Left renal pelvis (tissue), 4 donors: ENCODE measurements at places on chromosomes 3 and 15. TPM values are rescaled to one million over a fixed set of nuclear protein-coding genes. Genes with fewer than 3 reads are reported as not detected.
A peak's percentile ranks its signal among the peaks of the same experiment; 100 is the strongest.

- no peak for DNase-seq
These were observed 33.3 kb upstream of the SACM1L start for GRCh38 chr3:45655906-45656305.

DNA sequence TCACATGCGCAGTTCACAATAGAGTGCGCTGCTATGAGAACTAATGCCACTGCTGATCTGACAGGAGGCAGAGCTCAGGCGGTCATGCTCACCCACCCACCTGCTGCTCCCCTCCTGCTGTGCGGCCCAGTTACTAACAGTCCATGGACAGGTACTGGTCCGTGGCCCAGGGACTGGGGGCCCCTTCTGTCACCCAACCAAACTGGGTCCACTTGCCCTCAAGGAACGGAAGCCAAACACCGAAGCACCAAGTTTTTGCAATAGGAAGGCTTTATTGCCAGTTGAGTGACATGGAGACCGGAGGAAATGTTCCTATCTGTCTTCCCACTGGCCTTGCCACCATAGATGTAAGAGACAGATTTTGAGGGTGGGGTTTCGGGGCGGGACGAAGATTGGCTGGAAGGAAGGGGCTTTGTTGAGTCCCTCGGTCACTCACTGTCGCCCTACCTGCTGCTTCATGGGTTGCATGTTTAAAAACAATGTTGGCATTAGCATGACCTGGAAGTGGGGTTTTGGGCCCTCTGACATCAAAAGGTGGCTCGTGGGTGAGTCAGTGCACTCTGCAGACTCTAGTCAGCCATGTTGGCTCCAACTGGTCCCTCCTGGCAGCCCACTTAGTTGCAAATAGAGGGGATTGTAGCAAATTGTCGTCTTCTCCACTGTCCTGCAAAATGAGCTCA, 141.0 kb downstream of the TJP1 start:
- DNase-seq: no peak

DNA sequence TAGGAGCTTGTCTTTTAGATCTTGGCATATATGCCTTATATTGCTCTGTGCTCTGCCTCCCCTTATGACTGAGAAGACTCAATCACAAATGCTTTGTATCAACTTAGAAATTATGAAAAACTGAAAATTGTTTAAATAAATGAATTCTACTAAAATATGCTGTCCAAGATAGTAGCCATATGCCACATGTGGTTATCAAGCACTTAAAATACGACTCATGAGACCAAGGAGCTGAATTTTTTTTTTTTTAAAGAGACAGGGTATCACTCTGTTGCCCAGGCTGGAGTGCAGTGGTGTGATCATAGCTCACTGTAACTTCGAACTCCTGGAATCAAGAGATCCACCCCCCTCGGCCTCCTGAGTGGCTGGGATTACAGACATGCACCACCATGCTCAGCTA, 118.3 kb downstream of the RFTN1 start:
- DNase-seq: no peak

The SNX22 gene
- 0.90 TPM for polyA plus RNA-seq

DNA sequence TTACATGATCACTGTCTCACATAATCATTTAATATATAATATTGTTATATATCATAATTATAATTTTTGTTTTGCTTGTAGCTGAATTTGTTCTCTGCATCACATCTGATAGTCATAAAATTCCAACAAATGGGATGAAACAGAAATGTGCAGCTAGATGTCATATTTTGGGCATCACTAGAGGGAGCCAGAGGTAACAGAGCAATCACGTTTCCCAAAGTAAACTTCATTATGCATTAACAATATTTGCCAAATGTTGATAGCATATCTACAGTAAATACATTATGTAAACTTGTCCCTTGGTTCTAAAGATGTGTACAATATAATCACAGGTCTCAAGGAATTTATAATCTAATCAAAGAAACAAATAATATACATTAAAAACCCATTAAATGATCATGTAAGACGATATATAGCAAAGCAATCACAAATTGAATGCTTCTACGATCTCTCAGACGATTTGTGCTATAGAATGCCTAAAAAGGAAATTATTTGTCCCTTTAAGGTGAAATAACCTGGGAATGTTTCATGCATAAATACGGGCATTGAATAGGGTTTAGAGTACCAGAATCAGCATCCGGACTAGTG, 234.2 kb upstream of the MCTP2 start:
- no peak for DNase-seq

- no peak for DNase-seq
These were observed 224.7 kb upstream of the SATB1 start for GRCh38 chr3:18649666-18650363.

- no peak for DNase-seq
These were observed 263.0 kb upstream of the NECTIN3 start for GRCh38 chr3:110808630-110809029.

DNA sequence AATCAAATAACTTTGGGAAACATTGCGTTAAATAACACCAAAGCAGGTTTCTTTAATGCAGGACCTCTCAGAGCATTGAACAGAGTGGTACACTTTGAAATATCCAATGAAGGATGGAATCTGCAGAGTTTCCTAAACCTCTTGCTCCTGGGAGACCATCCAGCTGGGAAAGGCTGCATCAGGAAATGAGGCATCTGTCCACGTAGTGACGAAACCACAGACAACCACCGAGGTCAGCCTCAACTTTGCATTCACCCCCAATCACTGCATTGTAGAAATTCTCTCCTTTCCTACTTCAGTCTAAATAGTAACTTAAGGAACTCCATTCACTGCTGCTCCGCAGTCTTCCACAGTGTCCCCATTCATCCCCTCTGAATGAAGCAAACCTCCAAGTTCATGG, 41.5 kb upstream of the CDV3 start:
- DNase-seq: no peak

GRCh38 chr15:80072285-80072994, 13.0 kb downstream of the ZFAND6 start:
- DNase-seq: peak; percentile 77

DNA sequence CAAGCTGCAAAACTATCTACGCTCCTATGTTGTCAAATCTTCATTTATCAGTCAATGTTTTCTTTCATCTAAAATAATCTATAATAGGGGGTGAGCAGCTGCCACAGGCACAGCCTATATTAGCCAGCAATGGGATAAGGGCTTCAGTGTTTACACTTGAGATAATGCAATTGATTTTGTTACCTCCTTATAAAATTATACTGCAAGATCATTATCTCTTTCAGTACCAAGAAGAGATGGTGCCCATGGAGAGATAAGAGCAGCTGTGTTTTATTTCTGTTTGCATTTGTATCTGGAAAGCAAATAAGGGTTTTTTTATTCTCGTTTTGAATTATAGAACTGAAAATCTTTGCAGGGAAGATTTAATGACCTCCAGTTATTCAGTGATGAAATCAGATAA, 68.9 kb downstream of the PLD1 start:
- no peak for DNase-seq

GRCh38 chr3:31014317-31015040, 120.0 kb upstream of the GADL1 start:
- no peak for DNase-seq

GRCh38 chr15:74414081-74414580, 19.6 kb downstream of the SEMA7A start:
- DNase-seq: no peak

DNA sequence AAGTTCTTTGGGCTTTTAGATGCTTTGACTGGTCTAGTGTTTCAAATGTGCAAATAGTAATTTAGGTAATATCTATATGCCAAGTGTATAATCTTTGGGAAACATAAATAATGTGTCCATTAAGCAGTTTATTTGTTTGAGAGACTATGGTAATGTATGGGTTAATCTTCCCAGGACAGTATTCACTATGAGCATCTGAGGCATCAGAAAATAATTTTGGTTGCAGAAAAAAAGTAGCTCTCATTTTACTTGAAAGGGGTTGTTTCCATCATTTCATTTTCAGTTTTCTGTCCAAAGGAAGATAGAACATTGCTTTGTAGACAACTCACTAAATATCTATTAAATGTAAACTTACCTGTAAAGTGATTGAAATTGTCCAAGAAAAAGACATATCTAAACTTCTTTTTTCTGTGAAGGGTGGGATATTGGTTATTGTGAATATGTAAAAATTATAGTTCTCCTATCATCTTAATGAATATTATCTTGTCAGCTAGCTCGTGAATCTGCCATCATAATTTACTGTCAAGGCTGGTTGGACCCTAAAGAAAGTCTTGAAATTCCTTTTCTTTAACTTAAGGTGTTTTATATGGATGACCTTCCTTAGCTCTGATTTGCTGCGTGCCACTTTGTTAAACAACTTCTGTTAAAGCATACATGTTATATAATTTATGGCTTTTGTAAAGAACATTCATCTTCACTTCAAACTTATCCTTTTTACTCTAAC, 108.8 kb downstream of the EPHA3 start:
- no peak for DNase-seq

DNA sequence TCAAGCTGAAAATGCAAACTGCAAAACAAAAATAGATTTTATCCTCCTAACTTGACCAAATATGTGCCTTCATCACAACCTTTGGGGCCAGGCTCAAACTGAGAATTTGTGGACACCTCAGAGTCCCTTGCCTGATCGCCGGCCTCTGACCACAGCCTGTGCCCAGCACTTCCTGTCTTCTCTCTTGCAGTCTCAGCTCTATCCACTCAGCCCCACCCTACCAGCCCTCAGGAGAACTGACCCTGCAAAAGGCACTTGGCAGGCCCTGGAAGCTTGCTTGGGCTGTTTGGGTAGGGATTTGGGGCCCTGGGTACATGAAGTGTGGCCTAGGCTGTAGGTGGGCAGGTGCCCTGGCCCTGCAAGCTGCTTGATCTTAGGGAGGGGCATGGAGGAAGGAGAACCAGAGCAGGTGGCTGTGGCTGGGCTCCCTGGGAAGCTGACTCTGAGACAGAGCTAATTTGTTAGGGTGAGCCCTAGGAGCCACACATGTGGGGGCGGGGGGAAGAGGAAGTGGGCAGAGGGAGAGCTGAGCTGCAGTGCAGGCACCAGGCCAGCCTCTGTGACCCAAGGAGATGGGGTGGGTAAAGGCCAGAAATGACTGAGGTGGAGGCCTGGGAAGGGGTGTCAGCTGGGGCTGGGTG, 8.6 kb downstream of the CLEC3B start:
- DNase-seq: no peak

DNA sequence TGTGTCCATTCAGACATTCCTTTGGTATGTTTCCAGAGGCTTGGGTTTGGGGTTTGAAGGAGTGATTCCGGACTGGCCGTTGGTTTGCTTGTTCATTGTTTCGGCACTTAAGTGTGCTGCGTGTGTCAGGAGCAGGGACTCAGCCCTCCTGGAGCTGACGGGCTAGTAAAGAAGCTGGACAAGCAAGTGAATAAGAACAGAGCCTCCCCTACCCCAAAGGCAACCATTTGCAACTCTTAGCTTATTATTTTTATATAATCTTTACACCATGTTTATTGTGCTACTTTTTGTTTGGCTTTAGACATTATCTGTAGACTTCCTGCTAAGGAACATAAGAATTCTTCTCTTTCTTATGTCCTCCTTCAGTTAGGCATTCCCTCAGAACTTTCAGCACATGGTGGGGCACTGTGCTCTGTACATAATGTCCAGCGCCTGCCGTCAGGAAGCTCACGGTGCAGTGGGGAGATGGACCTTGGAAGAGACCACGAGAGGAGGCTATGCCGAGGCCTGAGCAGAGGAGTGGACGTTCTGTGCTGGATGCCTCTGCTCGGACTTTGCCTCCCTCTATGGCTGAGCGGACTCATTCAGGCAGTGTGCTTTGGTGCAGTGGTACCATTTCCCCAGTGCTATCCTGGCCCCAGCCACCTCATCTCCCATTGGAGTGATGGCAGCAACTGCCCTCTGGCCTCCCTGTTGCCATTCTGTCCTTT, 65.4 kb downstream of the EEFSEC start:
- no peak for DNase-seq

DNA sequence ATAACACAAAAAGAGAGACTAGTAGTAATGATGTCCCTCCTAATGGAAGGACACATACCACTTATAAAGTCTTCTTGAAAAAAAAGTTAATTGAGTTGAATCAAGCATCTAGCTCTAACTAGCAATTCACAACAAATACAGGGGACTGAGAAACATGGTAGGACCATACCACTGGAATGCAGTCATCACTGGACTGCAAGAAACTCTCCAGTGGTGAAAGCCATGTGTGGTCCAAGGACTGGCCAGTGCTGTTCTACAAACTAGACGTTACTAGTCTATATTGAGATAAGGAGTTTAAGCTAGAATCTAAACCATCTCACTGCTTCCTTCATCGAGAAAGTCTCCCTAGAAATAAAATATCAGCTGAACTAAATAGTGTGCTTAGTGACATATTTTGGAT, 16.7 kb downstream of the FBN1 start:
- DNase-seq: no peak

DNA sequence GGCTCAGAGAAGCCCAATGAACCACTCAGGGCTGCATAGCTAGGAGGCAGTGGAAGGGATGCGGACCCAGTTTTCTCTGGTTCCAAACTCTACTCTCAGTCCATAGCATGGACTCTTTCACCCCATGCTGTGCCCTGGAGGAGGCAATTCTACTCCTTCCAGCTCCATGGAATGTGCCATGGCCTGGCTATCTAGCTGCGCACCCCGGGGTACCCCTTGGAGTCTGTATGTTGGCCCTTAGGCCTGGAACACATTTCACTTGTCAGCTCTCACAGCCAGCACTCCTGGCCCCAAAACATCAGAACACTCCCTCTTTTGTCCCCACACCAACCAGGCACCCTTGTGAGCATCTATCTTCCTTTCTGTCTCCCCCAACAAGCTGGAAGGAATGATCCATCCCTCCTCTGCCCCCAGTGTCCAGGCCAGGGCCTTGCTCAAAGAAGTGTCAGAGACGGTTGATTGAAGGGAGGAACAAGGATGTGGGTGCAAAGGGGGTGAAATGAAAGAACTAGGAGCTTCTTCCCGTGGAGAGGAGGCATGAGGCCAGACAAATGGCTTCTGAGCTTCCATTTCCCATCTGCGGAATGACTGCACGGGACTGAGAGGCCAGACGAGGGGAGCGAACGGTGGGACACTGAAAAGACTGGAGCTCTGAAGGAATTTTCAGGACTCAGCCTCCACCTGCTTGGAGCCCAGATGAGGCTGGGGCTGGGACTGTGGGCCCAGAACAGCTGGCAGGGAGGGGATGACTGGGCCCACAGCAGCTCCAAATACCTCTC, 2.8 kb downstream of the PRSS50 start:
- no peak for DNase-seq

The ITIH4 gene
- 9.8 TPM for polyA plus RNA-seq

The UROC1 gene
- polyA plus RNA-seq: not detected

The FRMD5 gene
- 0.50 TPM for polyA plus RNA-seq

GRCh38 chr15:56794553-56795329, 61.4 kb upstream of the ZNF280D start:
- DNase-seq: no peak

DNA sequence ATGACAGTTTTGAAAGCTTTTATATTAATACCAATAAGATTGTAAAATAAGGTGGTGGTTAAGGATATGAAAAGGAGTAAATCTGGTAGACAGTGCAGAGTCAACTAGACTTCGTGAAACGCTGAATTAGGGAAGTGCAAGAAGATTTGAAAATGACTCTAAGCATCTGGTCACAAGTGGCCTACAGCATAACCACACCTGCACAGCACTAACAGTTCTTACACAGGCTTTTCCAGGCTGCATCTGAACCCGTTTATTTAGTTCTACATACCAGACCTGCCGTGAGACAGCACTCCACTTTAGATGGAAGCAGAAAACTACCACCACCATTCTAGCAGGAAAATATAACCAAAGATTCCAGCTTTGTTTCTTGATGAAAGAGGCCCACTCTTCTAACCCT, 1.9 kb downstream of the DMXL2 start:
- no peak for DNase-seq

- no peak for DNase-seq
These were observed 7.2 kb downstream of the SPG21 start for GRCh38 chr15:64982472-64982871.
